ENCODE measurements at places on chromosomes 2 and 18.
A peak's percentile ranks its signal among the peaks of the same experiment; 100 is the strongest.

DNA sequence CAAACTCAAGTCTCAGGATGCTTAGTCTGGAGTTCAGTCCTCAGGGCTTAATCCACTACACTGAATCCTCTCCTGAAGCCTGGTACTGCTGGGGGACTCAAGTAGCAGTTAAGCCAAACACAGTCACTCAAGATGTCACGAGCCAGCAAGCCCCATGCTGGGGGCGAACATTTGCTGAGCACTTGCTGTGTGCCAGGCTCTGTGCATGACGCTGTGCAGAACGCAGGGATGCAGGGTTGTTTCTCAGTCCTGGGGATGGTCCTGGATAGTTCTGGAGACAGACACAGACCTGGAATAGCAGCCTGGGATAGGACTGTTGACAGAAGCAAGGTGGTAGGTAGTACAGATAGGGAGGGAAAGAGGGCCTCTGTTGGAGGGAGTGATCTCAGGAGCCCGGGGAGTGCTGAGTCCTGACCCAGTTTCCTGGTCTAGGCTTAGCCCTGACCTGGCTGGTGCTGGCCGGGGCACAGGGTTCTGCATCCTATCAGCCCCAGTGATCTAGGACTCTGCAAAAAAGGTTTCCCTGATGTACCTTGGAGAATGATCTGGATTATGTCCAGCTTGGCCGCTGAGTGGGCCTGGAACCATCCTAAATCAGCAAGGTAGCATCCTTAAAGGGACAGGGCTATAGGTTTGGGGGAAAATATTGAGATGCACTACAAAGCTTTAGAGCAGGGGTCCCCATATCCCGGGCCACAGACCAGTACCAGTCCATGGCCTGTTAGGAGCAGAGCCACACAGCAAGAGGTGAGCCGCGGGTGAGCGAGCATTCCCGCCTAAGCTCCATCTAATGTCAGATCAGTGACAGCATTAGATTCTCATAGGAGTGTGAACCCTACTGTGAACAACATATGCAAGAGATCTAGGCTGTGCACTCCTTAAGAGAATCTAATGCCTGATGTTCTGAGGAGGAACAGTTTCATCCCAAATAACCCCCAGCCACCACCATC lies 54.7 kb upstream of the OTOF start:
- DNase-seq = no peak

DNA sequence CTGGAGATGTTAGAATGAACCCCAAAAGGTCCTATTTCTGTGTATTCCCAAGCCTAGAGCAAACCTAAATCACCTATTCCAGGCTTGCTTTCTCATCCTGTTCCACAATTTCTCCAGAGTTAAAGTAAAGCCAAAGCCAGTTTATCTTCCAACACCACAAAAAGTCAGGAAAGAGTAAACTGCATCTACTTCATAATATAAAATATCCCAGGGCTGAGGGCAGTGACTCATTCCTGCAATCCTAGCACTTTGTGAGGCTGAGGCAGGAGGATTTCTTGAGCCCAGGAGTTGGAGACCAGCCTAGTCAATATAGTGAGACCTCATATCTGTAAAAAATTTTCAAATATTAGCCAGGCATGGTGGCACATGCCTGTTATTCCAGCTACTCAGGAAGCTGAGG lies 241.4 kb downstream of the CDH20 start:
- DNase-seq = no peak

DNA sequence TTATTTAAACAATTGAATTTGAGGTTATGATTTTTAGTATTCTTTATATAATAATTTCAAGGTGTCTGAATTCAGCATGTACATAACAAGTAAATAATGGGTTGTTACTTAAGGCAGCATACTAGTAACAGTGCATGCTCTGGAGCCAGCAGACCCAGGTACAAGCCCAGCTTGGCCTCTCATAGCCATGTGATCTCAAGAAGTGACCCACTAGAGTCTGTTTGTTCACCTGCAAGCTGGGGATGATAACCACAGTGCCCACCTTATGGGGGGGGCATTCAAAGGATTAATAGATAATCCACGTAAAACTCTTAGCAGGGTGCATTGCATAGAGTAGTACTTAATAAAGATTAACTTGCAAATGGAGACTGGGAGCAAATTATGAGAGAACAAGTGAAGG lies 163.6 kb downstream of the TRABD2A start:
- DNase-seq = no peak

DNA sequence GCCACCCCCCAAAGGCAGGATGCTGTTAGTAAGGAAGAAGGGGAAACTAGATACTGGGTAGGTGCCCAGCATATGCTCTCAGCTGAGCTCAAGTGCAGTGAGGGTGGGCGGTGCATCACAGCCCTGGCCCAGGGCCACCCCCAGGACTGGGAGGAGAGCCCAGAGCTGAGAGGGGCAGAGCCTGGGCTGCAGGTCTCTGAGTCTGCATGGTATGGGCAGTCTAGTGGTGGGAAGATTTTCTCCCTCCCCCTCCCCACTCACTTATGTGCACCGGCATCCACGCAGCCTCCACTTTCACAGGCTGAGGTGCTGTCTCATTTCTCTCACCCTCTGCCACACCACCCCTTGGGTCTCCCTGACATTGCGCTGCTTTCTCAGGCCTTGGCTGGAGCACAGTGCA lies 48.5 kb upstream of the CAB39 start:
- no peak for DNase-seq

- DNase-seq = no peak
These were observed at the start of gene GPBAR1 for GRCh38 chr2:218260742-218261422. Gene GPBAR1 (plus strand): TSS chr2:218261015. CDS start chr2:218262725, 1,710 bp downstream.

DNA sequence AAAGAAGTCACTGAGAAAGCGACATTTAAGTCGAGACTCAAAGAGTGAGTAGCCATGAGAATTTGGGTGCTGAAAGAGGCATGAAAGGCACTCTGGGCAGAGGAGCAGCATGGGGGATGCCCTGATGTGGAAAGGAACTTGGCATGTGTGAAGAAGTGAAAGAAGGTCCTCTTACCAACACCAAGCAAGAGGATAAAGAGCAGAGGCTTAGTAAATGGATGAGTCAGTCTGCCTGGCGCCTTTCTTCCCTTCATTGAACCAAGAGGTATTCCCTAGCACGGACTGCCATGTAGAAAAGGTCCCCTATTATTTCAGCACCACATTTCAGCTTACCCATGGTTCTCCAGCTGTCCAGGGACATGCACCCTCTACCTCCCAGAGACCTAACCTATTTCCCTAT lies 221.1 kb upstream of the NRP2 start:
- DNase-seq = no peak

DNA sequence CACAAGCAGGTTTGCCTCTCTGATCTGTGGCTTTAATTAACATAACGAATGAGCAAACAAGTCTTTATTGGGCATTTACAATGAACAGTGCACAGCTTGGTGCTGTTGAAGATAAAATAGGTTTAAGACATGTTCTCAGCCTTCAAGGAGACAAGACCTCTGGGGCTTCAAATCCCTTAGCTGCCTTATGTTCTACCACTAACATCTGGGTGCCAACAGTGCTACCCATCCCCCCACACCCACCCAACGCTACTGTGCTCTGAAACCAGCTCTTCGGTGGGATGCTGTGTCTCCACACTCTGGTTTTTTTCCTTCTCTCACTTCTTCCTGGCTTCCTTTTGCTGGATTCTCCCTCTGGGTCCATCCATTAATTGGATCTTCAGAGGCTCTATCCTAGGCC lies 14.1 kb upstream of the B3GNT2 start:
- DNase-seq = no peak

DNA sequence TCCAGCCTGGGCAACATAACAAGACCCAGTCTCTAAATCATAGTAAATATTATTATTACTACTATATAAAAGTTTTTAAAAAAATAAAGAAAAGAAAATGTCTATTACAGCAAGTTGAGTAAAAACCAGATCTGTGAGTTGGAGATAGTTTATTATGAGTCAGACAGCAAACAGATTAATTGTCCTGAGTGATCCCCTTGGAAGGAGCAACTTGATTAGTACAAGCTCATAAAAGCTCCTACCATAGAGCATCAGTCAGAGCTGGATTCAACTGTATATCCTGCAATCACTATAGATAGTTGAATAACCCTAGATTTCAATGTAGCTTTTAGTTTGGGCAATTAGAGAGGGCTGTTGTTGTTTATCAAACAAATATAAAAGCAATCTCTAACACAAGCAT lies 84.1 kb downstream of the TRABD2A start:
- DNase-seq = no peak

DNA sequence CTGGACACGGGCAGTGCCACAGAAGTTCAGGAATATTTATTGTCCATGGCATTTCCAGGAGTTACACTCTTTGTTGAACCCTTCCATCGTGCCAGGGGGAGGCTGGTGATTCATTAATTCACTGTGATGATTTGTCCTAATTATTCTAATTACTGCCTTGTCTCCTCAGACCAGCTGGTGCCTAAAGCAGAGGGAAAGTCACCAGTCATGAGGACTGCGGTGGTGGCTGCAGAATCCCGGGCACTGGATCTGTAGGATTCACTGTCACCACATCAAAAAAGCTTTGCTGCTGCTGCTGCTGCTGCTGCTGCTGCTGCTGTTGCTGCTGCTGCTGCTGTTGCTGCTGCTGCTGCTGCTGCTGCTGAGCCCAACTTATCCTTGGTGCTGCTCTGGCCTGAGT lies 908.2 kb downstream of the TSN start:
- no peak for DNase-seq

- no peak for DNase-seq
These were observed 831.9 kb upstream of the CDH2 start for GRCh38 chr18:29008809-29009208.

- DNase-seq = no peak
These were observed 268.5 kb downstream of the ICOS start for GRCh38 chr2:204205082-204205481.

- DNase-seq = no peak
These were observed 72.7 kb downstream of the NXPH2 start for GRCh38 chr2:138707392-138708074.

GRCh38 chr18:76821356-76821874 lies 942 bp upstream of the ZNF236 start:
- no peak for DNase-seq

- DNase-seq = peak; percentile 9
These were observed 318.7 kb downstream of the PDE11A start for GRCh38 chr2:177753682-177754491.

DNA sequence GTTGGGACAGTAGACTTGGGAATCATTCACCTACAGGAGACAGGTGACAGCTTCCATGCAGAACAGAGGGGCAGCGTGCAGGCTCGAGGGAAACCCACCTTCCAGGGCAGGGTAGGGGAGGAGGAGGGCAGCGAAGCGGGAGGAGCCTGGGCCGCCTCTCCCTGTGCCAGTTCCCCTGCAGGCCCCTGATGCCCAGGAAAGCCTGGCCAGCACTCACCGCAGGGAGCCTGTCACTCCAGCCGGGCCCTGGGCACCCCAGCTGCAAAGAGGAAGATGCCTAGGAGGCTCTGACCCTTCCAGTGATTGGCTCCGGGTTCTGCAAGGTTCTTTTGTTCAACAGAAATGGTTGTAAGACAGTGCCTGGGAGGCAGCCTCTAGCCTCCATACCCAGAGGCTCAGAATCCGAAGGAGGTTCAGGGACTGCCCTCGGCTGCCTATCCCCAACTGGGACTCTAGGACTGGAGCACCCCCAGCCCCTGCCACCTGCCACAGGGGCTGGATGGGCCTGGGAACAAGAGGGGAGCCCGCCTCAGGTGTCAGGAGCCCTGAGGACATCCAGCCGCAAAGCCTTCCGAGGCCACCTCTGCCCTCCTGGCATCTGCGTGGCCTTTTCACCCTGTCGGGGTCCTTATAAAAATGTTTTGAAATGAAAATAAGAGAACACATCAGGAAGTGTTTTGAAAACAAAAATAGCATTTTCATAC lies 103.2 kb downstream of the PTGR3 start:
- no peak for DNase-seq

DNA sequence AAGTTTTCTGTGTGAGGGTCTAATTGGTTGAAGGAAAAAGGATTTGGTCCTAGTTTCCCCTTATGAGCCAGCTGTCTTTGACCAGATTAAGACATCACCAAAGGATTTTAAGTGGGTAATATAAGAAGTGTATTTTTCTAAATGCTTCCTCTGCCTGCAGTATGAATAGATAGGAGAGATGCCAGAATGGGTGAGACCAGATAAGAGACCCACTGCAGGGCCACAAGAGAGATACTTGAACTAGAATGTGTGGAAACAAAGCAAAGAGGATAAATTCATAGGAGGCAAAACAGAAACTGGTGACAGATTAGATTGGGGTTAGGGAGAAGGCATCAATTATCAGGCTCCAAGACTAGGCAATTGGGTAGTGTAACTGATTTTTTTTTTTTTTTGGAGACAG lies 1.1 kb upstream of the HDHD2 start:
- no peak for DNase-seq

- peak; percentile 45 for DNase-seq
These were observed 537 bp downstream of the AGFG1 start for GRCh38 chr2:227472265-227473121.

GRCh38 chr2:44559108-44559507 lies 197.4 kb downstream of the CAMKMT start:
- DNase-seq = no peak

- DNase-seq = no peak
These were observed 60.0 kb upstream of the AGAP1 start for GRCh38 chr2:235433860-235434259.

- DNase-seq = no peak
These were observed 434.4 kb downstream of the TNS1 start for GRCh38 chr2:217568289-217568971.

GRCh38 chr2:145302886-145303285 lies 783.0 kb upstream of the ZEB2 start:
- no peak for DNase-seq
